ENCODE measurements at places on chromosomes 5 and 9. TPM values are rescaled to one million over a fixed set of nuclear protein-coding genes. Genes with fewer than 3 reads are reported as not detected.

DNA sequence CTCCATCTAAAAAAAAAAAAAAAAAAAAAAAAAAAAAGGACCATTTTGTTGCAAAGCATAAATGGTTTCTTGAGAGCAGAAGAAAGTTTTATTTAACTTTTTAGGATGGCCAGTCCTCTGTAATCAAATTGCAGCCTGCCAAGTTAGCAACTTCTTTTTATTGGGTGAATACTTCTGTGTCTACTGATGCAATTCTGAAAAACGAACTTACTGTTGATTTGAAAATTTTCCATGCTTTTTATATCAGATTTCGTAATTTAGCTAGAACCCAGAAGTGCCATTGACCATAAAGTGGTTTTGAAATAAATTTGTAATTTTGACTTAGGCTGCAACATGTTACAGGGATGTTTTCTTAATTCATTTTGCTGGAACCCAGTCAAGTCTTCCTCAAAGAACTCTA is 269.1 kb upstream of the ACTBL2 start:
- no peak for DNase-seq

DNA sequence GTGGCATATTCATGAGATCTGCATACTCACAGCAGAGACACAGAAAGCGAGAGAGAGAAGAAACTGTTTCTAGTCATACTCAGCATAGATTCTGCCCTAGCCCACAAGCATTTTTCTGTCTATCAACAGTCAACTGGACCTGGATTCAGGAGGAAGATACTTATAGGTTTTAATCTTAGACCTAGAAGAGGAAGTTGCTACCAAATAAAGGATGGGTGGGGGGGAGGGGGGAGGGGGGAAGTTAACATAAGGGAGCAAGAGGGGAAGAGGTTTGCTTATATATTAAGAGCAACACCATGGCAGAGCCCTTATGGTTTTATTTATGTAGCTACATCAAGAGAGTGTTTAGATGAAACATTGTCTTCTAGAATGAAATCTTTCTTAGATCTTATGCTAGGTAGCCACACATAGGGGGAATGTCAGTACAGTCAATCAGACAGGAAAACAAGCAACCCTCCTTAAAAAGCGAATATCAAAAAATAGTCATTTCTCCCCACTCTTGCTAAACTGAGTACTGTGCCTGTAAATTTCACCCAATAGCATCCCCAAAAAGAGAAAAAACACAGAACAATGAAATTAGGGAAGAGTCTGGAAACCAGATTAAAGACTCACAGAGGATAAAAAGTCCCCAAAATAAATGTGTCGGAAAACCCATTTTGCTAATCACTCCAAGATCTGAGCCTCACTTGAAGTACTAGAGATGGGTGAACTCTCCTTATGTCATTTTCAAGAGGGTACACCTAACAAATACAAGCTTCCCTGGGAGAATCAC is 192.7 kb upstream of the NR4A3 start:
- DNase-seq = no peak

GRCh38 chr9:128943832-128944620 is 3.4 kb downstream of the DOLK start:
- DNase-seq = no peak

DNA sequence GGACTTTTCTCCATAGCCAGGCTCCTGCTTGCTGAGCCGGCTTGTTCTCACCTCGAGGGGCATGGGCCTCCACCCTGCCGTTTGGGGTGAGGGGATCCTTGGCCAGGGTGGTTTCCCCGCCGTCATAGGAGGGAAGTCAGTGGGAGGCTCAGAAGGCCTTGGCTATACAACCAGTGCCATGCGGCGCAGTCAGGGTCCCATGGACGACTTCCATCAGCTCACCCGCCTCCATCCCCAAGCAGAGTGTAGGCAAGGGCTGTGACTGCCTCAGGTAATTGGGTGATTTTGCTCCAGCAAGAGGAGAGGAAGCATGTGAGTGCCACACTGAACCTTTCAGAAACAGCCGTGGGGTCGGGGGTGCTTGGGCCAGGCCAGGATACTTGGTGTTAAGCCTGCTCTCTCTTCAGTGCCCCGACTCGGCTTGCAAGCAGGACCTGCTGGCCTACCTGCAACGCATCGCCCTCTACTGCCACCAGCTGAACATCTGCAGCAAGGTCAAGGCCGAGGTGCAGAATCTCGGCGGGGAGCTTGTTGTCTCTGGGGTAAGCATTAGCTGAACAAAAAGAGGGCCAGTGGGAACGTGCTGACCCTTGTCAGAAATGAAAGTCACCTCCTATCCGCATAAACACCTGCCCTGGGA is 57.2 kb upstream of the LRRTM2 start:
- no peak for DNase-seq

- peak; percentile 64 for DNase-seq
Observed at GRCh38 chr5:1503241-1504068, 20.3 kb downstream of the LPCAT1 start.

DNA sequence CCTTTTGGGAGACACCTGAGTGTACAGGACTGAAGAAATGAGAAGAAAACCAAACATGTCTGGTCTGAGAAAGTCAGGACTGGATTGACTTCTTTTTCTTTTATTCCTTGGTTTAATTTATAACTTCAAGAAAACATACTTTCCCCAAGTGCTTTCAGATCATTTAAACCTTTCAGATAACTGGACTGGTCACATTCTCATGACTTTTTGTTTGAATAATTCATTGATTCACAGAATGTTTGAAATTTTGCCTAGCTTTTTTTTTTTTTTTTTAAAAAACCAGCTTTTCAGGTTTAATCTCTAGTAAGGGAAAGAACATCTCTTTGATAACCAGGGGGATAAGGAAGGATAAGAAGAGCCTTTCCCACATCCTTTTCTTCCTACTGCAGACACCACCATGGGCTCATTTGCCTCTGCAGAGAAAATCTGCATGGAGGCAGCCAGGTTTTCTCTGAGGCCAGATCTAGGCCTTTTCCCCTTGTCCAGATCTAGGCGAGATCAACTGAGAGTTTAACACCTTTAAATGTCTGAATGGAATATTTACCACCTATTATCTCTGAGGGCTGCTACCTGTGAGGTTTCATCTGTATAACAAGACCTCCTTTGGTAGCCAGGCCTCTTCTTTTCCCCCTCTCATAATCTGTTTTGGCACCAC is 45.0 kb upstream of the SLC28A3 start:
- DNase-seq = no peak

DNA sequence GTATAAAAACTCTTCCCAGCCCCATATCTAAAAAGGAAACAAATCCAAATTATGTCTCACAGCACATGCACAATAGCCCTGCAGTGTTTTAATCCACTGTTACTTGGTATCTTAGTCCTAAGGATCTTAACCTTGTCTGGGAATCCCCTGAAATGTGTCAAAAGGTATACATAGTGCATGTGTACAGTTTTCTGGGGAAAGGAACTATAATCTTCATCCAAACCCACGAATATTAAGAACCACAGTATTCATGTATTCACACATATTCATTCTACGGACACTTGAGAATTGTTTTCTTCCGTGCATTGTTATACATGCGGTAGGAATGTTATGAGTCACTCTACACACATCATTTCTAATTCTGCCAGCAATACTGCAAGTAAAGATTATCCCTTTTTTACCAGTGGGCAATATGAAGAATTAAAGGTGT is 47.8 kb upstream of the SNX2 start:
- no peak for DNase-seq

The C5 gene
- 8.1 TPM for total RNA-seq
